ENCODE measurements at places on chromosomes 13 and 19.

DNA sequence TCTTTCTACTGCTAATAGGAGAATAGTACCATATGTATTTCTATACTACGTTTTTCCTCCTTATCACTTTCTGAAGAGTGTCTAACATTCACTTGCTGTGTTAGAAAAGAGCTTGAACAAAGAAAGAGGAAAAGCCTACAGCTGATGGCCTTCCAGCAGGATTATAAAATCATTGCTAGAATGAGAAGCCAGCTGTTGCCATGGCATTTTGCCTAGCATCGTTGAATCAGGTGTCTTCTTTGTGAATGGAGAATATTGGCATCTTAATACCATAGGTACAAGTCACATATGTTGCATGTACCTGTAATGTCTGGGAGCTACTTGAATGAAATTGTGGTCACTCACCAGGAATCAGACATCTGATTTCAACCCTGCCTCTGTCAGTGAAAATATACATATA, 1174.9 kb downstream of the PCDH17 start:
- H3K4me1 ChIP-seq: no peaks in the 10 kb centered on the region
- H3K27me3 ChIP-seq: no peaks in the 10 kb centered on the region
- H3K36me3 ChIP-seq: no peaks in the 10 kb centered on the region

DNA sequence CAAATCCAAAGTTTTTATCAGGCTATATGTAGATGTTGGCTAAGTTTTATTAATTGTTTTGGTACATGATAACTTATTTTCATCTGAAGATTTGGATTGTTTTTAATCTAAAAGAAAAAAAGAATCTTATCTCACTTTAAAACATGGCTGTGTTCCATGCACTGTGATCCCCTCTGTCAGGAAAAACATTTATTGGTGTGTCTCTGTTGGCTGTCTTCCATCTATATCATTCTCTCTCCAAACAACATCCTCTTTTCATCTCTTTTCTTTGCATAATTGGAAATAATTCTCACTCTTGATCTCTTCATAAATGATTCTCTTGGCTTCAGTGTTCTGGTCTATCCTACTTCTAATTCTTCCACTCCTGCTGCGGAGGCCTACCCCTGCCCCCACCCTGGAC, 4.2 kb downstream of the NALCN start:
- H3K27ac ChIP-seq: no peak overlapping the region
- H3K36me3 ChIP-seq: no peaks in the 10 kb centered on the region
- no peak overlapping the region for H3K4me3 ChIP-seq
- no peak for DNase-seq

- H3K27me3 ChIP-seq: no peaks in the 10 kb centered on the region
- DNase-seq: no peak
- no peak overlapping the region for H3K4me3 ChIP-seq
Measured at GRCh38 chr13:28528848-28529247, 33.9 kb upstream of the FLT1 start.

GRCh38 chr13:93624311-93624777, 397.7 kb downstream of the GPC6 start:
- no peaks in the 10 kb centered on the region for H3K4me1 ChIP-seq
- H3K36me3 ChIP-seq: no peaks in the 10 kb centered on the region
- no peak overlapping the region for H3K4me3 ChIP-seq
- DNase-seq: no peak
- no peaks in the 10 kb centered on the region for H3K27me3 ChIP-seq

GRCh38 chr19:47813304-47813994, 8.3 kb upstream of the CRX start:
- no peaks in the 10 kb centered on the region for H3K4me1 ChIP-seq
- peak; percentile 82 for DNase-seq
- no peak overlapping the region for H3K4me3 ChIP-seq

DNA sequence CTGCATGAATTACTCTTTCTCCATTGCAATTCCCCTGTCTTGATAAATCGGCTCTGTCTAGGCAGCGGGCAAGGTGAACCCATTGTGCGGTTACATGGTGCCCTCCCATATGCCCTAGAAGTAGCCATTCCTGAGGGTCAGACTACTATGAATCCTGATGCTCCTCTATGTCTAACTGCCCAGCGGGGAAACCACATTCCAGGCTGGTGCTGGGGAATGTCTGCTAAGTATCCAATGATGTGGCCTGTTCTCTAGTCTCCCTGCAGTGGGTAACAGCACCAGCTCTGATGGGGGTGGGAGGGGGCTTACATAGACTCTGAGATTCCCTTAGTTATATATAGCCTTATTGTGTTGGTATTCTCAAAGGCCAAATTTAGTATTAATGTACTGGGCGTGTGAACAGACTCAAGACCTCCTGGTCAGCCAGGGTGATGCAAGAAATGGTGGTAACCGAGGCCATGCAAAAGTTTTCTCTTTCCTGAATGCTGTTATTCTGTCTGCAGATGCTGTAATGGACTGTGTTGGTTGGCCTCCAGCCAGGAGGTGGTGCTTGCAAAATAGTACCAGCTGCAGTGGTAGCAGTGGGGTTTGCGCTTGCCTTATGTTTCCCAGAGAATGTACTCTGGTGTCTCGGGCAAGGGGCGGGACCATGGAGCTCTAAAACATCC, 564.8 kb upstream of the SLITRK1 start:
- H3K36me3 ChIP-seq: no peaks in the 10 kb centered on the region
- no peaks in the 10 kb centered on the region for H3K27me3 ChIP-seq
- no peak overlapping the region for H3K27ac ChIP-seq

DNA sequence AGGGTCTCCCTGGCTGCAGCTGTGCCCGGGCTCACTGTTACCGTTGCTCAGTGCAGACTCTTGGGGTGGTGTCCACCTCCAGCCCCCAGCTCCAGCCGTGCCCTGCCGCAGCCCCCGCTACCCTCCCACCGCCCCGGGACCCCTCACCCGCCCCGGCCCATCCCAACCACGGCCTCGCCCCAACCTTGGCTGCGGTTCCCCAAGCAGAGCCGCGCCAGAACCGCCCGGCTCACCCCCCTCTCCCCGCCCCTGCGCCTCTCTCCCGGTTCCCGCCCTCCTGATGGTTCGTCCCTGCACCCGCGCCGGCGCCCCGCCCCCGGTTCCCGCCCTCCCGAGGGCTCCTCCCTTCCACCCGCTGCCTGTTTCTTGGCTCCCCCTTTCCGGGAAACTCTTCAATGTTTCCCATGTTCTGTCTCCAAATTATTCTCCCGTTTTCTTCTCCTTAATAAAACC, 40.3 kb downstream of the ANKRD10 start:
- H3K4me3 ChIP-seq: peak overlapping the region; percentile 43
- no peaks in the 10 kb centered on the region for H3K27me3 ChIP-seq

GRCh38 chr13:24269821-24270220, 39.6 kb upstream of the C1QTNF9 start:
- peak overlapping the region; percentile 97 for H3K27ac ChIP-seq
- H3K27me3 ChIP-seq: no peaks in the 10 kb centered on the region
- no peak for DNase-seq
- H3K4me1 ChIP-seq: peaks cover 23% of the 10 kb centered on the region
- H3K36me3 ChIP-seq: no peaks in the 10 kb centered on the region
- no peak overlapping the region for H3K4me3 ChIP-seq

DNA sequence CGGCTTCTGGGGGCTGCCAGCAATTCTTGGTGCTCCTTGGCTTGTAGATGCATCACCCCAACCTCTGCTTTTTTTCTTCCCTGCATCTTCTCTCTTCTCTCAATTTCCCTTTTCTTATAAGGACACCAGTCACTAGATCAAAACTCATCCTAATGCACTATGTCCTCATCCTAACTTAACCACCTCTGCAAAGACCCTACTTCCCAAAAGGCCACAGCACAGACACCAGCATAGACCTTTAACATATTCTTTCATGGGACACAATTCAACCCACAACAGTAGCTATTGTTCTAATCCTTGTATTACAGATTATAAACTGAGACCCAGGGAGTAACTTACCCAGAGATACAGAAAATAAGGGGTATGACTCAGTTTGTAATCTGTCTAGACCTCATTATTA, 47.0 kb downstream of the RUBCNL start:
- H3K36me3 ChIP-seq: peaks cover 77% of the 10 kb centered on the region
- H3K4me3 ChIP-seq: no peak overlapping the region
- no peak for DNase-seq
- H3K27me3 ChIP-seq: no peaks in the 10 kb centered on the region

DNA sequence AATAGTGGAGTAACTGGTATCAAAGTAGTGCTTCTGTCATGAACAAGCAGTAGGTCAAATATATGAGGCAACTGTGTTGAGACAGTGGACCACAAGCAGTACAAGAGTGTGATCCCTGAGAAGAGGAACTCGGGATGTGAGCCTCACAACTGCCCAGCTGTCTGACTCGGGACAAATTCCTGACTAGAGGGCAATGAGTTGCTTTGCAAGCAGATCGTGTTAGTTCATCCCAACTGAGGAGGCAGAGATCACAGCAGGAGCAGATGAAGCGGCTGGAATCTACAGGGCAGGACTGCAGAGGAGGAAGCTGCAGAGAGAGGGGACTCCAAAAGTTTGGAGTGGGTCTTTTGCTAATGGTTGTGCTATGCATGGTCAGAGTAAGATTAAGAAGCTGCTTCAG, 741.1 kb downstream of the DIAPH3 start:
- no peaks in the 10 kb centered on the region for H3K4me1 ChIP-seq
- no peaks in the 10 kb centered on the region for H3K27me3 ChIP-seq
- no peak overlapping the region for H3K27ac ChIP-seq
- DNase-seq: no peak
- H3K4me3 ChIP-seq: no peak overlapping the region

GRCh38 chr19:42048992-42049391, 21.0 kb downstream of the GRIK5 start:
- peaks cover 4% of the 10 kb centered on the region for H3K36me3 ChIP-seq
- H3K27me3 ChIP-seq: no peaks in the 10 kb centered on the region
- H3K4me3 ChIP-seq: no peak overlapping the region
- H3K4me1 ChIP-seq: no peaks in the 10 kb centered on the region
- H3K27ac ChIP-seq: no peak overlapping the region

DNA sequence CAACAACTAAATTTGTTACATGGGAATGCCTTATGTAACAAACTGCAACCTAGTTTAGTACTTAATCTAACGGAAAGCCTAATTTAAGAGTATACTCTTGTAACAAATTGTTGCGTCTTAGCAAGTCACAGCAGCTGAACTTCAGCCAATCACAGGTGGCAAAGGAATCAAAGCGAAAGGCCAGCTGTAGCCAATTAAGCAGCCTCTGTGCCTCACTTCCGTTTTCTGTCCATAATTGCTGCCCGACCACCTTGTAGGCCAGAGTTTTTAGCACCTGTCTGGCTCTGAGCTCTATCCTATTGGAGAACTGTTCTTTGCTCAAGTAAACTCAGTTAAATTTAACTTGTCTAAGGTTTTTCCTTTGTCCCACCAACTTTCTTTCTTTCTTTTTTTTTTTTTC, 18.1 kb upstream of the HSPH1 start:
- no peaks in the 10 kb centered on the region for H3K27me3 ChIP-seq
- H3K27ac ChIP-seq: no peak overlapping the region
- peaks cover 8% of the 10 kb centered on the region for H3K4me1 ChIP-seq
- DNase-seq: no peak

DNA sequence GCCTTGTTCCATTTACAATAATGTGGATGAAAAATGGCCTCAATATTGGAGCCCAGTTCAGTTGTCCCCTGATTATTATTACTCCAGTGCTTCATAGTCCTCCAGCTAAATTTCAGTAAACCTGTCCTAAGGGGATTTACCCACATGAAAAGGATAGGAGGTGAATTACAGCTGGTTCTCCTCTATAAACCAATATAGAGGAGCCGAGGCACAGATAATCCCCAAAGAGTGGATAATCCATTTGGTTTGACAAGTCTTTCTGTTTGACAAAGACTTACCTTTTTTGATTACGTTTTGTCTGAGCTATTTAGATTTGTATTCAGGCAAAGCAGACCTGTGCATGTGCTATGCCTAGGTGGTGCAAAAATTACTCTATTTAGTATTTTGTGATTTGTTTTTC, 2.7 kb downstream of the CNMD start:
- no peaks in the 10 kb centered on the region for H3K36me3 ChIP-seq
- peaks cover 10% of the 10 kb centered on the region for H3K4me1 ChIP-seq
- DNase-seq: no peak
- no peak overlapping the region for H3K27ac ChIP-seq

DNA sequence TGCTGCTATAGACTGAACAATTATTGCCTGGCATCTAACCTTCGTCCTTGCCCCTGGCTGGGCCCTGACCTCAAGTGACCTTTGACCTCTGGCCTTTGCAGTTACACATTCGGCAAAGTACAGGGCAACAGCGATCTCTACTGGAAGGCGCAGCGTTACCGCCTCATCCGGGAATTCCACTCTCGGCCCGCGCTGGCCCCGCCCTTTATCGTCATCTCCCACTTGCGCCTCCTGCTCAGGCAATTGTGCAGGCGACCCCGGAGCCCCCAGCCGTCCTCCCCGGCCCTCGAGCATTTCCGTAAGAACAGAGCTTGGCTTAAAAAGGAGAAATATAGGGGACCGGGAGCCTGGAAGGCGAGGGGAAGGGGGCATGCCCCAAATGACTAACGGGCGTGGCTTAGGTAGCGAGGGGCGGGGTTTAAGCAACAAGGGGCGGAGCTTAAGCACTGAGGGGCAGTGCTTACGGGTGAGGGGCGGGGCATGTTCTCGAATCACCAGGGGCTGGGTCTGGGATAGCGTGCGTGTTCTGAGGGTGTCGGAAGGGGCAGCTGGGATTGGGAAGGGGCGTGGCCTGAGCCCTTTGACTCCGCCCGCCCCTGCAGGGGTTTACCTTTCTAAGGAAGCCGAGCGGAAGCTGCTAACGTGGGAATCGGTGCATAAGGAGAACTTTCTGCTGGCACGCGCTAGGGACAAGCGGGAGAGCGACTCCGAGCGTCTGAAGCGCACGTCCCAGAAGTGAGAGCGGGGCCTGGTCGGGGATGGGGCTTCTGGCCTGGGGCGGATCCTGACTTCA, 52.7 kb downstream of the TRPM4 start:
- H3K27ac ChIP-seq: peak overlapping the region; percentile 99
- H3K27me3 ChIP-seq: no peaks in the 10 kb centered on the region
- H3K4me3 ChIP-seq: peak overlapping the region; percentile 67
- peaks cover 32% of the 10 kb centered on the region for H3K4me1 ChIP-seq
- peaks cover 33% of the 10 kb centered on the region for H3K36me3 ChIP-seq

DNA sequence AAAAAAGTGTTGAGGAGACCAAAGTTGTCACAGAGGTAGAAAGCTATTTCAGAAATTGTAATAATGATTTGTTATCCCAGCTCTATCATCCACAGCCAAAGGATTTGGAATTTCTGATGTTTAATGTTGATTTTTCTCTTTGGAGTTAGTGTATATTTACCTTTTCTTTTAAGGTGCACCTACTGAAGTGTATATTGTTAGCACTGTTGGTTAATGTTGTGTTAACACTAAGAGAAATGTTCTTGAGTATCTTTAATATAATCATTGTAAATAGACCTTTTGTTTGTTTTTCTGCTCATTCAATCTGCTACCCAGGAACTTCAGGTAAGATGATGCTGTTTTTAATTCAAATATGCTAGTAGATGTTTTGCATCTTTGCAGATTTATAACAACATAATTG, 57.5 kb downstream of the ZAR1L start:
- no peak overlapping the region for H3K27ac ChIP-seq
- no peak overlapping the region for H3K4me3 ChIP-seq
- no peaks in the 10 kb centered on the region for H3K36me3 ChIP-seq

GRCh38 chr13:68588623-68589022, 1358.5 kb upstream of the PCDH9 start:
- no peak overlapping the region for H3K4me3 ChIP-seq
- DNase-seq: no peak

GRCh38 chr19:10913716-10914340, 14.6 kb downstream of the YIPF2 start:
- no peaks in the 10 kb centered on the region for H3K27me3 ChIP-seq
- H3K36me3 ChIP-seq: peaks cover 26% of the 10 kb centered on the region
- no peak for DNase-seq
- H3K27ac ChIP-seq: no peak overlapping the region
- H3K4me1 ChIP-seq: no peaks in the 10 kb centered on the region

Data from A673 (cell line).